ENCODE measurements at places on chromosomes 12 and 14.
A peak's percentile ranks its signal among the peaks of the same experiment; 100 is the strongest.

DNA sequence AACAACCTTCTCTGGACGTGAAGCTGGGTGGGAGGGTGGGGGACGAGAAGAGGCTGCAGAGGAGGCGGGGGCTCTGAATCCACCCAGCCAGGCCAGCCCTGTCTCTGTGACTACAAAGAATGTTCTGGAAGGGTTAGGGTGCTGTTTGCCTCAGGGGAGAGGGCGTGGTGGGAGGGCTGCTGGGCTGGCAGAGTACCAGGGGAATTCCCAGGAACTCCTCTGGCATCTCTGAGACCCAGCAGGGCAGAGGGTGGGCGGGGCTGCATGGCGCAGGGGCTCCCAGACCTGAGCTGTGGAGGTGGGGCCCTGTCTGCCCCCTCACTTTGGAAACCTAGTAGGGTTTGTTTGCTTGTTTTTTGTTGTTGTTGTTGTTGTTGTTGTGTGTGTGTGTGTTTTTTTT lies 45.5 kb upstream of the FZD10 start:
- DNase-seq: no peak

DNA sequence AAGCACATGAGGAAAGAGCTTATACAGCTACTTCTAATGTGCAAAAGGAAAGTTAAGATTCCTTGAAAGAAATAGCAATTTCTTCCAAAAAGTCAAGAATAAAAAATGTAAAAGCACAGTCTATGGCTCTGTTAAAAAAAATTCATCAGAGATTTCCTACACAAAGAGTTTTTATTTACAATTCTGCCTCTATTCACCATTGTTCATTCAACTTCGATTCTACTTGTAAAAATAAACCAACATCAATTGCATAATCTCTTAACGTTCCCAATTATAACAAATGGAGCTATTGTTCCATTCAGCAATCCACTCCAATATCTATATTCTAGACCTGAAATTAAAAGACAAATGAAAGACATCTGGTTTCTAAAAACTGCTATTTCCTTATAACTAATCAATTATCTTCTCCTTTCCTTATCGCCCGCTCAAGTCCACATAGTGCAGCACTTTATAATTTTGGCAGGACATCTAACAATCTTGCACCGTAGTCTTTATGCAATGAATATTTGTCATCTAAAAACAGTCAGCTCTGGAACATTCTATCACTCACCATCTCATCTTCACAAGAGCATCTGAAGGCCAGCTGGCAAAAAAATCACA lies 6.2 kb downstream of the EIF2S3B start:
- no peak for DNase-seq

- no peak for DNase-seq
Measured at GRCh38 chr12:44428825-44429224, 447.3 kb downstream of the NELL2 start.

DNA sequence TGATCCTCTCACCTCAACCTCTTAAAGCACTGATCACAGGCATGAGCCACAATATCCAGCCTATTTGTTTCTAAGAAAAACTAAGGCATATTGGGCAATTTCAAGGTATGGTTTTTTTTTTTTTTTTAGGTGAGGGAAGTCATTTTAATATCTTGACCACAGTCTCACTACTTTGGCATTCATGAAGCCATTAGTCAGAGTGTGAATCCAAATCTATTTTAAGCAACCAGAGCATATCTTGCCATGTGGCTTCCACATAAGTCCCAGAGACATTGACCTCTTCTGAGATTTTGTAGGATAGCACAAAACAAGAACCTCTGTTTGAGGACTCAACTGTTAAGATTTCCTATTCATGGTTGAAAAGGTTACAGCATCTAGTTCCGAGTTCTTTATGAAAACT lies 130.3 kb upstream of the RBM19 start:
- no peak for DNase-seq

- DNase-seq: no peak
Measured at GRCh38 chr14:65790172-65790815, 377.8 kb downstream of the FUT8 start.

DNA sequence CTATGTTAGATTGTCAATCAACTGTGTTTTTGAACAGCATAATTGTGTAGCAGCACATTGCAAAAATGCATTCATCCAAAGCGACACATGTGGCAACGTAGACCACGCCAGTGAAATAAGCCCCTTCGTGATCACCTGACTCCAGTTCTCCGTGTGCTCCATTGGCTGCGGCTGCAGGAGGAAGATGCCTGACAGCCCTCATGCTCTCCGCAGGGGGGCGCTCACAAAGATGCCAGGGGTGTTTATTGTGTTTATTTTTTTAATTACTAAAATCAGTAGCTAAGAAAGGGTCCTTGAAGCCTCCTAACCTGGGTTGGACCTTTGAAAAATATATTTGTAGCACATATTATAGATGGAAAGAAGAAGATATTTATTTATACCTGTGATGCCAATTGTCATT lies 116.3 kb downstream of the SLC15A4 start:
- no peak for DNase-seq

DNA sequence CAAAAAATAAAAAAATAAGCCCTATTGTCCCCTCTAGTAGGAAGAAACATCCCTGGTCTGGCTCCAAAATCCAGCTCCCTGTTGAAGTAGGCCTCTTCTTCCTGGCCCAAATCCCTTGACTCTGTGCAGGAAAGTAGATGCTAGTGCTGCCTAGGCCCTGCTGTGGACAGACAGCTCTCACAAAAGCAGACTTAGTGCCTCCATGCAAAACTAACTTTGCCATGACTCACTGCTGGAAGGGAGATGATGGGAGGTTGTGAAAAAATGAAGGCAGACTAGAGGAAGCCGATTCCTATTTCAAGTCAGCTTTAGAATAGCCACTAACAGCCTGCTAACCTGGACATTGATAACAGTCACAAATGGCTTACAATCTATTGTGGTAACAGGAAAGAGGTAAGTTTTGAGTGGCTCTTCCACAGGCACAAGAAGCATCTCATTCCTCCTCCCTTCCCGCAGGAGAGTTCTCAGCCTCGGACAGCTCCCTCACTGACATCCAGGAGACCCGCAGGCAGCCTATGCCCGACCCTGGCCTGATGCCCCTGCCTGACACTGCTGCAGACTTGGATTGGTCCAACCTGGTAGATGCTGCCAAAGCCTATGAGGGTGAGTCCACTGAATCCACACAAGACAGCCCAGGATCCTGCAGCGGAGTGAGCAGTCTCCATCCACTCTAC lies 198.9 kb upstream of the RGS6 start:
- DNase-seq: no peak

DNA sequence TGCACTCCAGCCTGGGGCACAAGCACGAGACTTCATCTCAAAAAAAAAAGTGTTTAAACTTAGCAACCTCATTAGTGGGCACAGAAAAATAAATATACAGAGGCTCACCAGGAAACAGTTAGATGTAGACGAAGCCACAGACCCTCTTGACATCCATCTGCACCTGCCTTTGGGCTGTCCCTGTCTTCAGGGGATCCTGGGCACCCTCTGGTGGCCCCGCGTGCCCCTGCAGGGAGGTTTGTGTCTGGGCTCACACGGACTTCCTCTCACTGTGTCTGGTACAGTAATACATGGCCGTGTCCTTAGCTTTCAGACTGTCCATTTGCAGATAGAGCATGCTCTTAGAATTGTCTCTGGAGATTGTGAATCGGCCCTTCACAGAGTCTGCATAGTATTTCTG lies 916.5 kb downstream of the TMEM121 start:
- no peak for DNase-seq

DNA sequence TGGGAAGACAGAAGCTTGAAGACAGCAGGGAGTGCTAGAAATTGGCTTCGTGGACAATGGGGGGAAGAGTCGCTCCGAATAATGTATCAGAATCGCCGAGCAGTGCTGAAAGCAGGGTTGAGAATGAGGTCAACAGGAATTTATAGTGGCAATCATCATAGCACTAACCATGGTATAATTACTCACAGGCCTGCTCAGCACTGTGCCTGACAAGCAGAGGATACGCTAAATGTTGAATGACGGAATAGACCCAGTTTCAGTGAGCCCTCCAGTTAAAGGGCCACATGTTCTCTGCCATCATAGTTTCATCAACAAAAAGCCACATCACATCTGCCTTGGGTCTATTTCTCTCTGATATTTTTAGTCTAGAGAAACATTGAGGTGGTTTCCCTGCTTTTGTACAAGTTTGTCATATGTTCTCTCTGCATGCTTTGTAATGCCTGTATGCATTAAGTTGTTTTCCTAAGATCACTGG lies 130.3 kb upstream of the EGLN3 start:
- DNase-seq: no peak

DNA sequence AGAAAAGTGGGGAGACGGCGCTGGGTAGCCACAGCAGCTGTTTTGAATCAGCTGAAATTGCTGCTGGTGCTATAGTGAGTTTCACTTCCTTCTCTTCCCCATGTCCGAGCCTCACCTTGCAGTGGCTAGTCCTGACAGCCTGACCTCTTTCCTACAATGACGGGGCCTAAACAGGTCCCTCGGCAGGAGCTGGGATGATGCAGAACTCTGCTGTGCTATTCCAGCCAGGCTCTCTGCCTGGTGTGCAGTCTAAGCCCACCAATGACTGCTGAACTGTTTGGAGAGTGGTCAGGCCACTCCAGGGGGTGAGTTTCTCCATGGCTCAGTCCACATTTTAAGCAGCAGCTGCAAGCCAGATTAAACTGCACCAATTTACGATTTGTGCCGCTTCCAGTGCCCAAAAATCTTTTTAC lies 207.3 kb downstream of the TTC7B start:
- DNase-seq: no peak

GRCh38 chr12:106285982-106286381 lies 16.6 kb upstream of the TCP11L2 start:
- no peak for DNase-seq

GRCh38 chr12:65156366-65156841 lies 13.0 kb upstream of the LEMD3 start:
- no peak for DNase-seq

GRCh38 chr12:114690267-114691135 lies 6.5 kb upstream of the TBX3 start:
- no peak for DNase-seq

DNA sequence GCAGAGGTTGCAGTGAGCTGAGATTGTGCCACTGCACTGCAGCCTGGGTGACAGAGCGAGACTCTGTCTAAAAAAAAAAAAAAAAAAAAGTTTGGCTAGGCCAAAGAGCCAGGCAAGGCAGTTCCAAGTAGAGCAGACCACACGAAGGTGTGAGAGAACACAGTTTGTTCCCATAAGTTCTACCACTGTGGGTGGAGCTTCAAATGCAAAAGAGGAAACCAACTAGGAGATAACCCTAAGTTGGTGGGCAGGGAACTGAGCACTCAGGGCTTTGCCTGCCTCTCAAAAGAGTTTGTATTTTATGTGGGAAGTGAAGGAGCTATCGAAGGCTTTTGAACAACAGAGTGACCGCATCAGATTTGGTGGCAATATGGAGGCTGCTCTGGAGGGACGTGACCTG lies 15.1 kb downstream of the SOCS2 start:
- DNase-seq: no peak

GRCh38 chr12:53476769-53477209 lies 22.5 kb downstream of the MAP3K12 start:
- DNase-seq: peak; percentile 44

- no peak for DNase-seq
Measured at GRCh38 chr12:76242813-76243550, 105.2 kb downstream of the BBS10 start.

DNA sequence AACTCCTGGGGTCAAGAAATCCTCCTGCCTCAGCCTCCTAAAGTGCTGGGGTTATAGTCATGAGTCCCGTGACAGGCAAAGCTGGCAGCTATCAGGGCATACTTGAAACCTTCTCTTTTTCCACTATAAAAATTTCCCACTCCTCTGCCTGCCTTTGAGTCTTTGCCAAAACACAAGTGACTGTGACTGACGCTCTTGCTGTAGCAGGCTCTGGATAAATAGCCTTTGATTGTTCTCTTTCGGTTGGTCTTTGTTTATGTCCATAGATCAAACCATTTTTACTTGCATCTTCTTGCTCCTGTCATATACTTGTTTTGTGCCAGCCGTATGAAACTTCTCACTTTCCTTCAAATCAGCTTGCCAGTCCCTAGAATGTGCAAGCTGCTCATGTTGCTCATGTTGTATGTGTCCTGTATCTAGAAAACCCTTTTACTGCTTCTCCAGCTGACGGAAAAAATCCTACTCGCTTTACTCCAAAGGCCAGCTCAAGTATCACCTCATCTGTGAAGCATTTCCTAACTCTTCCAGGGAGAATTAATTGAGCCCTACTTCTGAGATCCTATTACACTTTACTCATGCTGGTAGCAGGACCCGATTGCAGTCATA lies 73.1 kb downstream of the RESF1 start:
- DNase-seq: no peak

DNA sequence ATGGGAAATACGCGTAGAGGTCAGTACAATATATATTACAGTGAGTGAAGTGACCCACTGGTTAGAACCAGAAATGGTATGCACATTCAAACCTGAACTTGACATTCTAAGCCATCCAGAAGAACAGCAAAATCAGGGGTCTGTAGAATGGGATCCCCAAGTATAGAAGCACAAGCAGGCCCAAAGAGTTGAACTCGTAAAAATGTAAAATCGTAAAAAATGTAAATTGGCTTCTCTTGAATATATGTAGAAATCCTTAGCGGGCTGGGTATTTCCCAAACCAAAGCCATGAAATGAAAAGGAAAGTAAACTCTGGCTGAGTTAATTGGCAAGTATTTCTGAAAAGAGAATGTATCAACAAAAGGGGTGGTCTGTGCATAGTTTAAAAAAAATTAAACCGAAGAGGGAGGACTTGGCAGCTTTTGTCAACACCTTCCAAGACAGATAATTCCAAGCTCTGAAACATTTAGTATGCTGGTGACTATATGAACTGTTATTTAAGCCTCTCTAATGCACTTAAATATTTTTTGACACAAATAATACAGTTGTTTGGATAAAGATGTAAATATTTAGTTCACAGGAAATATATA lies 1505.6 kb upstream of the FLRT2 start:
- DNase-seq: no peak

GRCh38 chr12:25997201-25997963 lies 38.9 kb downstream of the RASSF8 start:
- DNase-seq: peak; percentile 16

- DNase-seq: peak; percentile 61
Measured at GRCh38 chr12:57632958-57633840, at the start of gene B4GALNT1. B4GALNT1 (minus strand) TSS chr12:57633201; CDS start chr12:57632132, 1,069 bp downstream.

- DNase-seq: no peak
Measured at GRCh38 chr14:32256576-32256975, 53.5 kb upstream of the RNU6-8 start.

GRCh38 chr12:79534029-79534867 lies 156.5 kb downstream of the PAWR start:
- no peak for DNase-seq

GRCh38 chr14:45073231-45073879 lies 10.6 kb upstream of the PRPF39 start:
- no peak for DNase-seq

GRCh38 chr12:125835852-125836251 lies 770.6 kb downstream of the AACS start:
- DNase-seq: no peak

DNA sequence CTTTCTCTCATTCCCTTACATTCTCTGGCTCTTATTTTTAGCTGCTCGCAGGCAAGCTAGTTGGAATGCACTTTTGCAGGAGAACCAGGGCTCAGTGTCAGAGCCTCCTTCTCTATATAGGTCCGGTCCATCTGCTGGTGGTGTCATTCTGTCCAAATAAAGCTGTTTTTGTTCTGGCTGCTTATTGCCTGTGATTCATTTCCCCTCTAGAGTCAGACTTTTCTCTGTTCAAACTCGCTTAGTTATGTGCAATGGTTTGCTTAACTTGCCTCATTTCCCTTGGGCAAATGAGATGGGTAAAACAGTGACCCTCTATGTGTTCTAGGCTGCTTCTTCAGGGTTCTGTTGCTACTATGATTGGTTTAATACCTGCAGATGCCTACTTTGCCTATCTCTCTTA lies 2.9 kb downstream of the SMARCD1 start:
- peak; percentile 18 for DNase-seq

- DNase-seq: no peak
Measured at GRCh38 chr12:67692966-67693365, 44.4 kb downstream of the DYRK2 start.

Measured in NCI-H460 (cell line).